ENCODE measurements at places on chromosomes 6 and 20.

GRCh38 chr6:38533064-38533463 is 106.7 kb downstream of the BTBD9 start:
- no peak for DNase-seq

DNA sequence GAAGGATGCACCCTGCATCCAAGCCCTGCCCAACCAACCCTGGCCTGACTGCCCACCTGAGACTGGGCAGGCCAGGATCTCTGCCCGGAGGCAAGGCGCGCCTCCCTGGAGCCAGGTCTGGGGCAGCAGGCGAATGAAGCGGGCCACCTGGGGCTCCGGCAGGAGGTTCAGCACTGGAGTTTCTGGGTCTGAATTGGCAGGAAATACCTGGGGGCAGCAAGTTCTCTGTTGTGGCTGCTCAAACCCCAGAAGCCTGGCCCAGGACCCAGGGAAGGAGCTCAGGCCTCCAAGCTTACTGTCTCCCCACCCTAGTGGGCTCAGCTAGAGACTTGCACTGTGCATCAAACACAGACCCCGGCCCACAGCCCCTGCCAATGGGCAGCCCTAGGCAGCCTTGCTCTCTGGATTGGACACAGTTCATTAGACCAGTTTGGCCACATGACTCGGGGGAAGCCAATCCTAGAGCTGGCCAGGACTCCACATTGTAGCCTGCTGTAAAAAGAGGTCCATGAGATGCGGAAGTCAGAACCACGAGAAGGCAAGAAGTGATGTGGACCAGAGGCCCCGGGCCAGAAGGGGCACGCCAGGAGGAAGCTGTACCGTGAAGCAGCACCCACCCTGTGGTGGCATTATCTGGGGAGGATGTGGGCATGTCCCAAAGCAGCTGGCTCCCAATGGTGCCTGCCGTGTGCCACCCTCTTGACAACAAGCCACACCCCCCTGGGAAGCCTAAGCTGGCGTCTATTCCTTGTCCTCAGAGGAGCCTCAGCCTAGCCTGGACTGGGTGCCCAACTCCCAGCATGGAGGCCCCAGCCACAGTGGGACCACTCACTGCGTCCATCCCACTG is 3.1 kb downstream of the CPXM1 start:
- no peak for DNase-seq

DNA sequence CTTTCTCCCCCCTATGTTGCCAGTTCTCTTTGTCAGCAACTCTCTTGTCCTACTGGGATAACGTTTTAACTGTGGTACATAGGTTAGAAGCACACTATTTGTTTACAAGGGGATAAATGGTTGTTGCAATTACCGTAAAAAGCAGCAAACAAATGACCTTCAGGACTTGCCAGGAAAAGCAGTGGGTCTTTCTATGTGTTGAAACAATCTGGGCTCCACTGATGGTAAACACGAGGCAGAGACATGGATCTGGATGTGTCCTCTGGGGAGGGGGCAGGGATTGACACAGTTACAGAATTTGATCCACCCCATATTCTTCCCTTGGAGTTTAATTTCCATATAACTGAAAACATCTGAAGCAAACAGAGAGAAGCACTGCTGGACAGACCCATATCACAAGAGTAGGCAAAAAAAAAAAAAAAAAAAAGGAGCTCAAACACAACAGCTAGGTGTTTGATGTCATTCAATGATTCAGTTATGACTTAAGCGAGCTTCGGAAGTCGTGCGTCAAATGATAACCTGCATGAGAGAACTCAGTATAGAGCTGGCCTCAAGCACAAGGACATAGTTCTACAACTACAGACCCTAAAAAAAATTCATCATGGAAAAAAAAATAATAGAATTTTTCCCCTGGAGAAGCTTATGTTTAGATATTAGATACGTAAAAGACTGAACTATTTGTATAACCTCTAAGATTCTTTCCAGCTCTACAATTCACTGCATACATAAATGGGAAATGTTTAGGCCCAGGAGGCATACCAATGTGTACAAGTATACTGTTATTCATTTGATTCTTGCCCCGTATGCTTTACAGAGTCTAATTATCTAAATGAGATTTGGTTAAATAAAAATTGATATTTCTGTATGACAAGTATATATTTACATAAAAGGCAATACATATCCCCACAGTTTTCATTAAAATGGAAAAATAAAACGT is 127.7 kb downstream of the ALDH8A1 start:
- DNase-seq, result no peak

DNA sequence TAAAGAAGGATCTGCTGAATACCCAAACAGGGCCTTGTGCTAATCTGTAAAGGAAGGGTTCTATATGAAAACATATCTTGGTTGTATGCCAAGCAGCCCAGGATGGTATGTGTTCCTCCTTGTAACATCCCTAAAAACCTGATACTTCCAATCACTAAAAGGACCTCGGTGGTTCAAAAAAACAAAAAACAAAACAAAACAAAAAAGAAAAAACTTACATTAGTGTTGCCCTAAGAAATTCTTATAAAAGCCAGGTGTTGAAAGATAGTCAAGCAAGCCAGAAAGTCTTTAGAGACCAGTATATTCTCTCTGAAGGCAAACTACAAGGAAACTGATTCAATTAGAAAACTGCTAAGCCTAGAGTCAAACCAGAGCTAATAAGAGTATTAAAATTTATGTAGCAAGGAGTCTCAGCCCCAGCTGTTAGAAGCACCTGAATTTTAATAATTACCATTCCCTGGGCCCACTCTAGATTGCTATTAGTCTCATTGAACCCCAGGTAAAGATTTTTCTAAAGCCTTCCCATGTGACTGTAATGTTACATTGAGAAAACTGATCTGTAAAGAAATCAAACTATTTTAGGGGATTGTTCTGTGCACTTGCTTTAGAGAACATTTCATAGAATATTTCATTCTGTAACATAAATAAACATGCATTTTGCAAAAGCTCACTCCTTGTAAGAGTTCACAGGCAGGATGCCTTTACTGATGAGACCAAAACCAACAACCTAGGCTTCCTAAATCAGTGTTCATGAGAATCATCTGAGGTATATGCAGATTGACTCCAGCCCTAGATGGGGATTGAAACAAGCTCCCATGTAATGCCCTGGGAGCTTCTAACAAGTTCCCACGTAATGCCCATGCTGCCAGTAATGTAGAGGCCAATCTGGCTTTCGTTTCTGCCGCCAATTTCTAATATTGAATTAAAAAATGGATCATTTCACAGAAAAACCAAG is 95.2 kb upstream of the BTN3A2 start:
- no peak for DNase-seq

DNA sequence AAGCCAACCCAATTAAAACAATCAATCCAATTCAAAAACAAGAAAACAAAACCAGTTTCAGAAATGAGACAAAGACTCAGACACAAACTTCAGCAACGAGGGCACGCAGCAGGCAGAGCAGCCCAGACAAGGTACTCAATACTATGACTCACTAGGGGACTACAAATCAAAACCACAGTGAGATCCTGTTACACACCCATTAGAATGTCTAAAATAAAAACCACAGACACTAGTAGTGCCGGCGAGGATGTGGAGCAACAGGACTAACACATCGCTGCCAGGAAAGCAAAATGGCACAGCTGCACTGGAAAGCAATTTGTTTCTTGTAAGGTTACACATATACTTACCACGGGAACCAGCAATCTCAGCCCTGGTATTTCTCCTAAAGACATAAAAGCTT is 28.4 kb upstream of the MAS1L start:
- DNase-seq, result no peak

GRCh38 chr20:52800734-52801627 is 171.2 kb upstream of the TSHZ2 start:
- peak; percentile 69 for DNase-seq

- no peak for DNase-seq
These were observed 460 bp downstream of the PLAGL1 start for GRCh38 chr6:144007478-144008119.

GRCh38 chr6:45808042-45808645 is 207.5 kb downstream of the CLIC5 start:
- peak; percentile 4 for DNase-seq

GRCh38 chr6:108528878-108529277 is 31.8 kb upstream of the FOXO3 start:
- no peak for DNase-seq

DNA sequence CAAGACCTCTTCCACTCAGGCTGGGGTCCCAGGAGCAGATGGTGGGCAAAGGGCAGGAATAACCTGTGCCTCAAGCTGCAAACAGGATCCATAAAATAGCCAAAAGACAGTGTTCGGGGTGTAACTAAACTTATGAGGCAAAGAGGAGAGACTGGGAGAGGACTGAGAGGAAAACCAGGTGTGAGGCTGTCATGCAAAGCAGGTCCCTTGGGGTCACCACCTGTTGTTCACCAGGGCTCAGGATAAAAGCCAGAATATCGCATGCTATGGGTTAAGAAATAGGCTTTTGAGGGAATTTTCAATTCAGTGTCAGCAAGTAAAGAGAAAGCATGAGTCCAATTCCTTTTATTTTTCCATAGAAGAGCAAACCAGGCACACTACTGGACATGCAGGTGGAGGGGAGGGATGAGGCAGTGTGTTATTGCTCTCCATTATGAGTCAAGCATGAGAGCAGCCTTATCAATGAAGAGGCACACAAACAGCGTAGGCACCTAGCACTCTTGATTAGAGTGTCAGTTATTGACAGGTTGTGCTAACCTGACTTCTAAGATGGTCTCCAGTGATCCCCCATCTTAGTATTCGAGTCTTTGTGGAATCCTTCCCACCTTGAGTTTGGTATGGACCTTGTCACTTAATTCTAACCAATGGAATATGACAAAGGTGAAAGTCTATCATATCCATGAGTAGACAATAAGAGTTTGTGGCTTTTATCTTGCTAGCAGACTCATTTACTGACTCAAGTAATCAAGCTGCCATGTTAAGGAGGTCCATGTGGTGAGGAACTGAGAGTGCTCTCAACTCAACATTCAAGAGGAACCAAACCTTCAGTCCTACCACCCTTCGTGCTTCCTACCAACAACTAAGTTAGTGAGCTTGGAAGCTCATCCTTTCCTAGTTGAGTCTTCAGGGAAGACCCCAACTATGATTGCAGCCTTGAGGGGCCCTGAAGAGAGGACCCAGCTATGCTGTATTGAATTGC is 18.8 kb downstream of the HLA-E start:
- no peak for DNase-seq

GRCh38 chr6:114346451-114346850 is 3.6 kb upstream of the HS3ST5 start:
- no peak for DNase-seq

DNA sequence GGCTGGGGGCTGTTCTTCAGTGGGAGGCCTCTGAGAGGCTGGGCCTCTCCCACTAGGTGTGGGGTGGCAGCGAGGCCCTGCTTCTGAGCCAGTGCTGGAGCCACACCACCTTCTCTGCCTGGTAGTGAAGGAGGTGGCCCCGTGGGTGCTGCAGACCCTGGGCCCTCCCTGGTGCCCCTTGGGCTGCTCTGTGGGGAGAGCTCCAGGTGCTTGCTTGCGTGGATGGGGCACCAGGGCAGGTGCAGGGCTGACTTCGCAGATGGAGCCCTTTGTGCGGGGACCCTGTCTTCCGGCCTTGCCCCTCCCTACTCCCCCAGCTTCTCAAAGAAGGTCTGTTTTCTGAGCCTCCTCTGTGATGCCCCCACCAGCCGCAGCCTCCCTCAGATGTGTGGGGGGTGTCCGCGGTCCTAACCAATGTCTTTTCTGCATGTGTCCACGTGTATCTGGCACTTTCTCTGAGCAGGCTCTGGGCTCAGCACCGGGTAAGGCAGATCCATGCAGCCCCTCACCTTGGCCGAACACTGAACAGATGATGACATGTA is 17.2 kb upstream of the MYT1 start:
- DNase-seq, result no peak

DNA sequence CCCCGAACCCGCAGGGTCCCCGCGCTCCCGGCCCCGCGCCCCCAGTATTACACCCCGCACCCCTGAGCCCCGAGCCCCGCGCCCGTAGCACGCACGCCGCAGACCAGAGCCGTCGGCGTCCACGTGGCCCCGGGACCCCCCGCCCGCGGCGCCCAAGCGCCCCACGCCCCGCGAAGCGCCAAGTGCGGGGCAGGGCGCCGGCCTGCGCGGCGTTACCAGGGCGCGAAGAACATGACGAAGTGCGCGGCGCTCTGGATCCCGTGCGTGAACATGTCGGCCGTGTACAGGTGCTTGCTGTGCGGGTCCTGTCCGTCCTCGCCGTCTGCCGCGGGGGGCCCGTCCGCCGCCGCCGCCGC is 312 bp downstream of the TXNDC5 start:
- DNase-seq, result no peak

DNA sequence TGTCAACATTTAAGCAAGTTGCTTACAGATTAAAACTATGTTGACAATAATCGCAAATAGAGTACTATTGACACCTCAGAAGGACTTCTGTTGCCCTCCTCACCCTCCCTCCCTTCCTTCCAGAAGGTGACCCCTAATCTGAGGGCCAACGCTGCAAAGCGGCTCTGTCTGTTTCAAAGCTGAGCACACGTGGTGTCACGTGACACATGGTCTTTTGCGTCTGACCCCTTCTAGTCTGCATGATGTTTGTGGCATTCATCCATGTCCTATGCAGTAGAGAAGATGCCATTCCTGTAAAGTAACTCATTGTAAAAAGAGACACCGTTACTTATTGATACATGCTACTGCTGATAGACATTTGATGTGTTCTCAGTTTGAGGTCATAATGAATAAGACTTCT is 182.3 kb downstream of the THBS2 start:
- DNase-seq, result no peak

GRCh38 chr20:62707921-62708521 is 615 bp upstream of the NTSR1 start:
- peak; percentile 69 for DNase-seq

- no peak for DNase-seq
These were observed 5.5 kb downstream of the CASP8AP2 start for GRCh38 chr6:89834884-89835792.

GRCh38 chr6:15356179-15356578 is 110.3 kb downstream of the JARID2 start:
- no peak for DNase-seq

DNA sequence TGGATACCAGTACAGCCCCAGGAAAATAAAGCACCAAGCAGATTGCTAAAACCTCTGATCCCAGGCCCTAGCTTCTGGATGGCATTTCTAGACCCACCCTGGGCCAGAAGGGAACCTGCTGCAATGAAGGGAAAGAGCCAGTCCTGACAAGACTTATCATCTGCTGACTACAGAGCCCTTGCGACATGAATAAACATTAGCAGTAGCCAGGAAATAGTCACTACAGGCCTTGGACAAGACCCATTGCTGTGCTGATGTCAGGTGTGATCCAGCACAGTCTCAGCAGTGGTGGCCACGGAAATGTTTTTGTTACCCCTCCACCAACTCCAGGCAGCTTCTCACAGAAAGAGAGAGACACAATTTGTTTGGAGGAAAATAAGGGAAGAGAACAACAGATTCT is 399.3 kb downstream of the HAO1 start:
- DNase-seq, result no peak

DNA sequence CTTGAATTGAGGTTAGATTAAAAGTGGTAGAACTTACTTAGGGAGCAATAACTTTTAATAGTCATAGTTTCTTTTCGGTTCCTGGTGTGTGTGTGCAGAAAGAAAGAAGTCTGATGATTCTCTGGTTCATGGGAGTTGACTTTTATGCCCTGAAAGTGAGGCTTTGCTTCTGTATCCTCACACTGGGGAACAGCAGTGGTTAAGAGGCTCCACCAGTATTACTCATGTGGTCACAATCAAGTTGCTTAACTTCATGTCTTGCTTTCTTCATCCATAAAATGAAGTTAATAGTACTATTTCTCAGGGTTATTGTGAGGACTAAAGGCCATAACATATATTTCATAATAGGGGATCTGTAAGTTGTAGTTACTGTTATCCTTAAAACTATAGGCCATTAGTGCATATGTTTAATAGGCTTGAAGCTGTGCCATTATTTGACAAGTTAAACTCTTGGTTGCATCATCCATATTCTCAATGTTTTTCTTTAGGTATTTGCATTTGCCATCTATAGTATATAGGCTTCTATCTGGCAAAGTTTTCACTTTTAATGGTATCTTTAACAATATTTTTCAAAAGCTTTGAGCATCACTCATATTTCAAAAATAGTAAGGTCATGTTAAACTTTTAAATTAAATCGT is 262.4 kb downstream of the PLCB1 start:
- DNase-seq, result no peak
